GM23248 (cell line): ENCODE measurements at places on chromosomes 7 and 10.
A peak's percentile ranks its signal among the peaks of the same experiment; 100 is the strongest.

- DNase-seq = no peak
Observed at GRCh38 chr7:40243076-40243475, 108.3 kb downstream of the SUGCT start.

- DNase-seq = no peak
Observed at GRCh38 chr7:40470817-40471216, 336.0 kb downstream of the SUGCT start.

GRCh38 chr7:21719846-21720245, 177.0 kb downstream of the DNAH11 start:
- no peak for DNase-seq

DNA sequence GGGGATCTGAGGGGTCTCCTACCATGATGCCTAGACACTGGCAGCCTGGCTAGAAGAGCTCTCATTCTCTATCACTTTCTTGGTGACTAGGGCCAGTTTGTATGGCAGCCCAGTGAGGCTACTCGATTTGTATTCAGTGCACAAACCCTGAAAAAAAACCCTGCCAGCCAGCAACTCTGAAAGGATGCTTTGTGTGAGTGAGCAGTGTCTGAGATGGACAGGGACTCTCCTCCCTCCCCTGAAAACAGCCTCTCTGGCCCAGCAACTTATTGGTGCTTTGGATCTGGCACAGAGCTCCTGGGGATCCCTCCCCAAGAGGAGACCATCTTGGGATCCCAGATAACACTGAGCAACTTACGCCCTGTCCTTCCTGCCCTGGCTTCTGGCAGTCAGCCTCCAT, 10.8 kb upstream of the LRRC4 start:
- no peak for DNase-seq

DNA sequence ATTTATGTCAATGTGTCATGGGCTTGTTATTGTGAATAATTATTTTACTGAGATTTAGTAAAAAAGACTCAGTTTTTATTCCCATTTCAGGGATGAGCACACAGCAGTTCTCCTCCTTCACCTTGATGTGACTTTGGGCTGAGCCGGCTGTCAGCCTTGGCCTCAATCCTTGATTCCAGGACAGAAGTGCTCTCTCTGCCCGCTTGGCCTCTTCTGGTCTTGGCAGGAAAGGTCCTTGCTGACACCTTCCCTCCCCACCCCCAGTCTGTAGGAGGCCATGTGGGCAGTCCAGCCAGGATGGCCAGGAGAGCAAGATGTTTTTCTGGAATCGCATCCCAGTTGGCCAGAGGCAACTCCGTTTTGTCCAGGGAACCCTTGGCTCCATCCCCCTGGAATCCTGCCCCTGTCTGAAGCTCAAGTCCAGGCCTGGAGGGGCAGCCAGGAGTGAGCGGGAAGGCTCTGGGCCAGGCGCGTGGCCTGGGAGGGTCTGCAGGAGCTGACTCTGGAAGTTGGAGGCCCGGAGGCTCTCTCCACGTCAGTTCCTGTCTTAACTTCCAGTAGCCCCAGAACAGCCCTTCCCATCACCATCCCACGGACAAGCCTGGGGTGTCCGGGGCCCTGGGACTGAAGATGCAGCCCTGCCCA, 100.9 kb downstream of the PDGFA start:
- DNase-seq = no peak

GRCh38 chr7:36925691-36926090, 201.4 kb upstream of the AOAH start:
- DNase-seq = no peak

GRCh38 chr10:75403144-75403938, 1.8 kb upstream of the ZNF503 start:
- peak; percentile 75 for DNase-seq

GRCh38 chr10:81479316-81479715, 395.7 kb upstream of the NRG3 start:
- DNase-seq = no peak

- peak; percentile 68 for DNase-seq
Observed at GRCh38 chr7:30028749-30029635, 780 bp downstream of the PLEKHA8 start.

- no peak for DNase-seq
Observed at GRCh38 chr10:70751356-70751755, 33.8 kb downstream of the TBATA start.

DNA sequence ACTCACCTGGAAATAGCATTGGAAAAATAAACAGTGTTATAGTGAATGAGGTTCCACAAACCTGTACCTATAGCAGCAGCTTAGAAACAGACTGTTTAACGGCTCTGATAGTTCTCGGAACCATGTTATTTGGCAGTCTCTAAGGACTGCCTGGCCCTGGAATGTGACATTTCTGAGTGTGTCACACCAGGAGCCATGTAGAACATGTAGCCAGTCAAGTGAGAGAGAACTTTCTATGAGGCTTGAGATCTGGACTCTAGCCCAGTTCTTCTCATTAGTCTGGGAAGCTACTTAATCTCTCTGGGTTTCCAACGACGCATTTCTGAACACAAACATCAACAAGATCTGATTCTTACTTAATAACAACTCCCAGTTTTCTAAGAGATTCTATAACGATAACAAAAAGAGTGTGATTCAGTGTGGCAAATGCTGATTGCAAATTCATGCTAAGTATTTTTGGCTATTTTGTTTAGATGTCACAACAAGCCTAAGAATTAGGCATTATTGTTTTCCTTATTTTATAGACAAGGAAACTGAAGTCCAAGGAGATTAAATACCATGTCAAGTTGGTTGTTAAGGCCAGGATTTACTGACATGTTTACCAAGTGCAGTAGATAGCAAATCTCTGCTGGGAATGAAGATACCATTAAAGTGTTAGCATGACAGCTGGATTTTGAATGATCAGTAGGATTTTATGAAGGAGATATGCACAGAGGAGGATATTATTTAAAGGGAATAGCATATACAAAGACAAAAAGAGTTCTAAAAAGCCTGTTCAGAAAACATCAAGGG, 47.2 kb downstream of the APBB1IP start:
- peak; percentile 83 for DNase-seq

- DNase-seq = no peak
Observed at GRCh38 chr7:81611040-81611439, 158.8 kb downstream of the HGF start.

GRCh38 chr10:89664203-89664602, 19.2 kb upstream of the PANK1 start:
- DNase-seq = no peak

- DNase-seq = no peak
Observed at GRCh38 chr10:17779784-17780183, 27.8 kb downstream of the TMEM236 start.

- DNase-seq = no peak
Observed at GRCh38 chr10:116178086-116178605, 94.9 kb downstream of the GFRA1 start.

GRCh38 chr7:27921081-27921836, 181.3 kb downstream of the TAX1BP1 start:
- peak; percentile 82 for DNase-seq

DNA sequence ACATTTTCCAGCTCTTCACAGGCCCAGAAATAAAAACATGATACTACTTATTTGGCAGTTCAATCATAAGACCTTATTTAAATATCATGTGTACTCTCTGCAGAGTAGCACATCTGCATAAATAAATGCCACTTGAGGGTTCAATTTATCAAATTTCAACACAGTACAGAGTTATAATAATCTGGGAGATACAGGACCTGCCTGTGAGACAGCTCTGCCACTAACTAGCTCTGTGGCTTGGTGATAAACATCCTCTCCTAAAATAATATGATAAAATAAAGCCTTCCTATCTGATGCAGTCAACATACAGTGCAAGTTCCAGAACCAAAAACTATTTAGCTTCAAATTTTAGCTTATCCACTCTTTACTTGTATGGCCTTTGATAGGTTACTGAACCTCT, 90.9 kb upstream of the GATAD1 start:
- DNase-seq = no peak

DNA sequence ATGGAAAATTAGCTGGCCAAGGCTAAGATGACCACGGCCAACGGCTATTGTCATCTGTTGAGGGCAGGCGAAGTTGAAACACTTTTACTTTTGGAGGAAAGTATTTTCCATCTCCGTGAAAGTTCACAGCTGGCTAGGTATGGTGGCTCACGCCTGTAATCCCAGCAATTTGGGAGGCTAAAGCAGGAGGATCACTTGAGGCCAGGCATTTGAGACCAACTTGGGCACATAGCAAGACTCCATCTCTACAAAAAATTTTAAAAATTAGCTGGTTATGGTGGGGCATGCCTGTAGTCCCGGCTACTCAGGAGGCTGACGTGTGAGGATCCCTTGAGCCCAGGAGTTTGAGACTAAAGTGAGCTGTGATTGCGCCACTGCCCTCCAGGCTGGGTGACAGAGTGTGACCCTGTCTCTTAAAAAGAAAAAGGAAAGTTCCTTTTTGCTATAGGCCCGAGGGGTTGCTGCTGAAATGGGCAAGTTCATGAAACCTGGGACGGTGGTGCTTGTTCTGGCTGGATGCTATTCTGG, 85.5 kb upstream of the MKLN1 start:
- no peak for DNase-seq

DNA sequence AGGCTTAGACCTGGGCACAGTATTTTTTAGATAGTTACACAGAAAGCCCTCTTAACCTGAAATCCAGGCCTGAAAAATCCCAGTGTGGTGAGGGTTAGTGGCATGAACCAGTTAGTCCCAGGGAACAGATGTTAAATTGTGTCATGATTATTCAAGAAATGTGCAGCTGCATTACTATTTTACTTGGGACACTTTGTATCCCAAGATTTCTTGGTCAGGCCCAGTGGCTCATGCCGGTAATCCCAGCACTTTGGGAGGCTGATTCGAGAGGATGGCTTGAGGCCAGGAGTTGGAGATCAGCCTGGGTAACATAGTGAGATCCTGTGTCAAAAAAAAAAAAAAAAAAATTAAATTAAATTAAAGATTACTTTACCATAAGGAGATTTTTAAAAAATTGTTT, 36.0 kb upstream of the OTUD1 start:
- DNase-seq = no peak

DNA sequence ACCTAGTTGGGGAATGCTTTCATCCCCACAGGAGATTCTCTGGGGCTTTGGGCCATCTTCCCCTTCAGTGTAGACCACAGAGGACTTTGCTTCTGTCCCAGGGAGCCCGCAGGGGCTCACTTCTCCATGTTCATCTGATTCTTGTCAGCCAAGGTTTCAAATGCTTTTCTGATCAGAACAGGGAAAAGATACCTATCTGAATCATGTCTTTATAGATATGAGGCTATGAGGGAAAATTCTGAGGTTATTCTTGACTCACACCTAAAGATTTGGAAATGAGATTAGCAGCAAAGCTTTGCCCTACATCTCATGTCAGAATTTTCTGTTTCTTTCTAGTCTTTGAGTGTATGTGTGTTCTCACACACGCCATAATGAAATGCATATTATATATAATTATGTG, 53.3 kb downstream of the FIGNL1 start:
- no peak for DNase-seq

DNA sequence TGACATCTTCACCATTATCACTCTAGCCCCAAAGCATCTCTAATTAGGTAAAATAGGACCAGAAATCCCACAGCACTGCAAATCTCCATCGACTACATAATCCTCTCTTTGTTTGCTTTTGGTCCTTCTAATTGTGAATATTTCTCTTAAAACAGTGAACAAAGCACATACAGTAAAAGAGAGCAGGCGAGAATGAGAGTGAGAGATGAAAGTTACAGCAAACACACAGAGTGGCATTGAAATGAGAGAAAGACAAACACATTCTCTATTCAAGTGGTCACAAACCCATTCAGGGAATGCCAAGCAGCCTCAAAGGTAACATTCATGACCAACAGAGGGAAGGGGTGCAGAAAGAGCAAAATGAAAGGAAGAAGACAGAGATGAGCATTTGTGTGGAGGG, 109.8 kb upstream of the PTN start:
- DNase-seq = no peak

DNA sequence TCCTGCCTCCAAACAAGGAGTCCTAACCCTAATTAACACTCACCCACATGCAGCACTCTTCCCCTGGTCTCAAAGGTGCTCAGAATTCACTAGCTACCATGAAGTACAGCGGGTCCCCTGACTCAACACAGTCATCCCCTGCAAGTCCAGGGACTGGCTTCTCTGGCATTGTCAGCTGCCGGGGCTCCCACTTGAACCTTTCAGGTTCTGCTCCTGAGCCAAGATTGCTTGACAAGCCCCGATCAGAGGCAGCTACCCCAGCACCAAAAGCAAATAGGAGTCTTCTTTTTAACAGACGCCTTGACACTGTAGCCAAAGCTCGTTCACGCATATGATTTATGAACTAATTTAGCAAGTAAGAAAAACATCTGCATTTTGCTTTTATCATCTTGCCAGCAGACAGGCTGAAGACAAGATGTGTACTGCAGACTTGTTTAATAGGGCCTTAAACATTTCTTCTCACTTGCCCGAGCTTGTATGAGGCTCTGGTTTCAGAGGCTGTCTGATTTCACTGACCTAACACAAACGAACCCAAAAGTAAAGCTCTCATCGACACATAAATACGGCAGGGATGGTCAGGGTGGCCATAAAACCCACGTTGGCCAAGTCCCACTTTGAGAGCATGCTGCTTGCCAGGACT, 67.6 kb upstream of the ADAM12 start:
- DNase-seq = no peak

DNA sequence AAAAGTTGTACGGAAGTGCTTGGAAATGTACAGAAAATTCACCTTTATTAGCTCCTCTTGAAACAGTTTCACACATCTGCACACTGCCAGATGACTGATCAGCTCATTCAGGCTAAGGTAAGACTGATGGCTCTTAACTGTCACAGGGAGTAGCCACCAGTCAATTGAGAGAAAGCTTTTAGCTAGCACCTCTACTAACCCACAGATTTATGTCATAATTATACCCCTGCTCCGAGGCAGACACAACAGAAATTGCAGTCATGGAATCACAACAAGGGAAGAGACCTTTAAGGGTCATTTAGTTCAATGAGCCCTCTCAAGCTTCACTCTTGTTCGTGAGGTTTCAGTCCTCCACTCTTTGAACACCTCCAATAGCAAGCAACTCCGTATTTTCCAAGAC, 235.4 kb downstream of the TRIL start:
- no peak for DNase-seq

DNA sequence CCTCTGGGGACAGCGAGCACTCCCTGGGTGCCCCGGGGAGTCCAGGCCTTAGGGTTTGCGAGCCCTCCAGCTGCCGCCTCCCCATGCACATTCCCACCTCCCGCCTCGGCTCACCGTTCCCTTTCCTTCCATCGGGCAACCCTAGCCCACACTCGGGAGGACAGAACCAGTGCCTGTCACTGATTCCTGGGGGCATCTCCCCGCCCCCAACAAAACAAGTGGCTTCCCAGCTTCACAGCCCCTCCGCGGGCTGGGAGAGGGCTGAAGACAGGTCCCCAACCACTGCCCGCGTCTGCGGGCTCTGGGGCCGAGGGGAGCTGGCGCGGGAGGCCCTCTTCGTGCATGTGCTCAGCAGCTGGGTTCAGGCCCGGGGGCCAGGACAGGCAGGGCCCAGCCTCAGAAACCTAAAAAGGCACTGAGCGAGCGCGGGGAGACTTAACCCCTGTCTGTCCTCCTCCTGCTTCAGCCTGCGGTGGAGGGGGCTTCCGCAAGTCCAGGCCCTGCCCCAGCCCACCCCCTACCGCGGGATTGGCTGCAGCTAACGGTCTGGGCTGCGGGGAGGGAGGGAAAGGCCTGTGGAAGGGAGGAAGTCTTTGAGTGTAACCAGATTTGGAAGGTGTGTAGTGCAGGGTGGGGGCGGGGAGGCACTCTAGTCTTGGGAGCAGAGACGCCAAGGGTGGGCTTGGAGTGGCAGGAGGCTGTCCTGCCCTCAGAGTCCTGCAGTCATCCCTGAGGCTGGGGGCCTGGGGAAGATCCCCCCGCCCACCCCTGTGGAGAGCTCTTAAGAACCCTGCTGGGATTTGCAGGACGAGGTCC, 1.2 kb downstream of the FLNC start:
- DNase-seq = peak; percentile 68
